WTC11 (cell line): ENCODE measurements at places on chromosomes 12 and 14. TPM values are rescaled to one million over a fixed set of nuclear protein-coding genes. Genes with fewer than 3 reads are reported as not detected.

Gene LMNTD1
- not detected in 3 replicates for total RNA-seq

Gene KRT79
- total RNA-seq = not detected in 3 replicates

Gene TEX52
- total RNA-seq = not detected in 3 replicates

Gene POMT2
- 31.3 to 38.7 TPM (median 35.2 TPM) in 3 replicates for total RNA-seq

Gene TXNDC16
- total RNA-seq = 10.9 to 11.4 TPM (median 11.3 TPM) in 3 replicates

Gene SLC17A8
- total RNA-seq = 0.05 to 0.26 TPM in 2 of 3 replicates, not detected in the other

Gene MYF6
- total RNA-seq = 0.15 to 0.39 TPM in 2 of 3 replicates, not detected in the other

Gene ARHGEF40
- total RNA-seq = 58.6 to 74.2 TPM (median 58.8 TPM) in 3 replicates

Gene ADAMTS20
- 6.0 to 7.4 TPM (median 7.2 TPM) in 3 replicates for total RNA-seq

Gene ZNF384
- total RNA-seq = 63.8 to 64.7 TPM (median 64.4 TPM) in 3 replicates

Gene AQP5
- total RNA-seq = 2.7 to 2.9 TPM (median 2.8 TPM) in 3 replicates

Gene OTX2
- total RNA-seq = 30.1 to 34.4 TPM (median 32.5 TPM) in 3 replicates
